ENCODE measurements at places on chromosomes 6 and 20. TPM values are rescaled to one million over a fixed set of nuclear protein-coding genes. Genes with fewer than 3 reads are reported as not detected.

The PTP4A1 gene
- total RNA-seq = 80.1 TPM

The MUC21 gene
- total RNA-seq = not detected

DNA sequence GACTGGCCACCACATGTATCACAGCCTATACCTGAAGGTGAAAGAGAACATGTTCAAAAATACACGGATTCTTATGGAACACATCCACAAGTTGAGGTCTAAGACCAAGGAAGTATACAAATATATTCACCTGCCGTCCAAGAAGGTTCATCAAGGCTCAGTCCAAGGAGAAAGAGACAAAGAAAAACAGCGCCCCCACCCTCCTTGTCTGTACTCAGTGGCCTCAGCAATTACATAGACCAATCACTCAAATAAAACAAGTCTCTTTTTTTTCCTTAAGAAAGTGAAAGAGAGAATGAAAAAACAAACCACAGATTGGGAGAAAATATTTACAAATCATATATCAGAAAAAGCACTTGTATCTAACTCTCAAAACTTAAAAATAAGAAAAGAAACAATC is 19.5 kb downstream of the CPXM1 start:
- H3K36me3 ChIP-seq = no peaks in the 10 kb centered on the region
- H3K27ac ChIP-seq = no peak overlapping the region
- DNase-seq = no peak
- no peaks in the 10 kb centered on the region for H3K4me1 ChIP-seq
- no peak overlapping the region for H3K4me3 ChIP-seq

DNA sequence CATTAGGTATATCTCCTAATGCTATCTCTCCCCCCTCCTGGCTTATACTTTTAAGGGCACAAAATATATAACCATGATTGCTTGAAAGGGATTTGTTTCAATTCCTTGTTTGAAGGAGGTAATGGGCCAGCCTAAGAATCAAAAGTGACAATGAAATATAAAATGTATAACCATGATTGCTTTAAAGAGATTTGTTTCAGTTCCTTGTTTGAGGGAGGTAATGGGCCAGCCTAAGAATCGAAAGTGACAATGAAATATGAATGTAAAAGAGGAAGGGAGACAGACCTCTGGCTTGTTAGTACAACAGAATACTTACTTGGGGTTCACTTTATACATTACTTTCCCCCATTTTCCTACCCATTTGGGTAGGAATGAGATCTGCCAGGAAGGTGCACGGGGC is 55.5 kb downstream of the FOXC1 start:
- no peaks in the 10 kb centered on the region for H3K27me3 ChIP-seq
- H3K4me3 ChIP-seq = no peak overlapping the region
- DNase-seq = no peak
- H3K36me3 ChIP-seq = no peaks in the 10 kb centered on the region
- H3K4me1 ChIP-seq = no peaks in the 10 kb centered on the region
- no peak overlapping the region for H3K27ac ChIP-seq

DNA sequence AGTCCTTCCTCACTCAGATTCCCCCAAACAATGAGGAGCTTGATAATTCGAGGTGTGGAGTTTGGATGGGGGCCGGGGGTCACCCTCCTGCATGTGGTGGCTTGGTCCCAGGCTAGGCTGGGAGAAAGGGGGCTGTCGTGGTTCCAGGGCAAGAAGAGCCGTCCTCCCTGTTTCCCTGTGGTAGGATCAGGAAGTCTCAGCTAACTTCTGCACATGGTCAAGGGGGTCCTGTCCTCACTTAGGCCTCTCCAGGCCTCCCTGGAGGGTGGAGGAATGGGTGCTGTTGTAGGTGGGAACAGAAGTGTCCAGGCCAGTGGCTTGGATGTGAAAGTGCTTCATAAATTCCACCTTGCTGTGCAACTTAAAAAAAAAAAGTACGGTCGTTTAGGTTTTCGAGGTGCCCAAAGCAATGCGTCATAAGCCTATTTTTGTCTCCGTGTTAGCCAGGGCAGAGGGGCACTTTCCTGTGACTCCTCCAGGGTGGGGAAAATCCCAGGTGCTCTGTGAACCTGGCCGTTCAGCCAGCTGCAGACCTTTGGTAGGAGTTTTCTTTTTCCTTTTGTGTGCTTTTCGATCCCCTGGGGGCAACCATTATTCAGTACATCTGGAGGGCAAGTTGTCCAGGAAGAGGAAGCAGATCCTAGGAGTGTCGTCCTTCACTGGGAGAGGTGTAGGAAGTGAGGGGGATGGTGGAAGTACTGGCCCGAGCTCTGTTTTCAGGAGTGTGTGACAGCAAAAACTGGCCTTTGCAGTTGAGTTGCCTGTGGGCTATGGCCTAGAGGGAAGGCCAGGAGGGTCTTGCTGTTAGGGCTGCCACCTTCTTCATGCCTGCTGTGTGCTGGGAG is 9.6 kb downstream of the IGF2R start:
- peaks cover 57% of the 10 kb centered on the region for H3K4me1 ChIP-seq
- H3K4me3 ChIP-seq = no peak overlapping the region
- H3K27ac ChIP-seq = peak overlapping the region; percentile 66
- DNase-seq = no peak
- no peaks in the 10 kb centered on the region for H3K27me3 ChIP-seq

- H3K27ac ChIP-seq = no peak overlapping the region
- H3K4me3 ChIP-seq = no peak overlapping the region
- H3K4me1 ChIP-seq = peaks cover 19% of the 10 kb centered on the region
Measured at GRCh38 chr20:53001498-53002301, 29.5 kb downstream of the TSHZ2 start.
